Glutamatergic neuron (in vitro differentiated cells): ENCODE measurements at places on chromosomes 3 and 15. TPM values are rescaled to one million over a fixed set of nuclear protein-coding genes. Genes with fewer than 3 reads are reported as not detected.

Gene SPATA12
- total RNA-seq: not detected

Gene GASK1A
- total RNA-seq: not detected

Gene CCR4
- total RNA-seq: not detected

Gene ROBO2
- total RNA-seq: 330 TPM

Gene B3GNT5
- 2.9 TPM for total RNA-seq

Gene AHSG
- total RNA-seq: not detected

Gene APH1B
- total RNA-seq: 27.8 TPM

Gene SATB1
- total RNA-seq: 80.5 TPM

Gene LXN
- total RNA-seq: 1.2 TPM
